ENCODE measurements at places on chromosomes 6 and 20.

- no peak for DNase-seq
Measured at GRCh38 chr6:53710788-53711187, 45.2 kb upstream of the KLHL31 start.

GRCh38 chr6:104483225-104483834, 376.4 kb downstream of the HACE1 start:
- DNase-seq, result no peak

DNA sequence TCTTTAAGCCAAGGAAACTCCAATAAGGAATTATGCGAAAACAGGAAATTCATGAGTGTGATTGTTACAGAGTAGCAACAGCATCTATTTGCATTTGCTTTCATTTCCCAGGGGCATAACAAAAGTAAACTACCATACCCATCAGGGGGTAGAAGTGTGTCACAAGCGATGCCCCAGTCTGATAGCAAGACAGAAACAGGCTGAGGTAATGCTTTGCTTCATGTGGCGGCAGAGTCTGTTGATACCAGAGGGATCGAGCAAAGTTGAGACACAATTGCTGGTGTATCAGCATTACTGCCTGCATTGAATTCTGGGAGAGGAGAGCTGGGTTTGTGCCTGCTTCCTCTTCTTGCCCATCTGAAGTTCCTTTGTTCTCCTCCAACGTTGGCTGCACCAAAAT, 51.2 kb upstream of the LYRM2 start:
- DNase-seq, result peak; percentile 17

DNA sequence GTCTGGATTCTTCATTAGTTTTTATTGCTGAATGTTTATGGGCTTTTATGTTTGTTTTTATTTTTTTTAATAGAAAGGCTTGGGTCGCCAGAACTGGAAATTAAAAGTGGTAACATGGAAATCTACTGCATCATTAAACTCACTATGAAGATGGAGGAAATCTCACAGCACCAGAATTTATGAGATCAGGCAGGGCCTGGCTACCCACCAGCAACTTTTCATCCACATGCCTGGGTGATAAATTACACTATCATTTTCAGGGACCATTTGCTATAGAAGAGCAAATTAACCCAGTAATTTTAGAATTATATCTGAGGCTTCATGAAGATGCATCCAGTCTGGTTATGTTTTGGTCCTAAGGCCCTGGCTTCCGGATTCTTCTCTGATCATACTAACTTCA, 57.8 kb upstream of the PLCB4 start:
- no peak for DNase-seq

- DNase-seq, result no peak
Measured at GRCh38 chr6:11852061-11852651, 73.6 kb upstream of the ADTRP start.

DNA sequence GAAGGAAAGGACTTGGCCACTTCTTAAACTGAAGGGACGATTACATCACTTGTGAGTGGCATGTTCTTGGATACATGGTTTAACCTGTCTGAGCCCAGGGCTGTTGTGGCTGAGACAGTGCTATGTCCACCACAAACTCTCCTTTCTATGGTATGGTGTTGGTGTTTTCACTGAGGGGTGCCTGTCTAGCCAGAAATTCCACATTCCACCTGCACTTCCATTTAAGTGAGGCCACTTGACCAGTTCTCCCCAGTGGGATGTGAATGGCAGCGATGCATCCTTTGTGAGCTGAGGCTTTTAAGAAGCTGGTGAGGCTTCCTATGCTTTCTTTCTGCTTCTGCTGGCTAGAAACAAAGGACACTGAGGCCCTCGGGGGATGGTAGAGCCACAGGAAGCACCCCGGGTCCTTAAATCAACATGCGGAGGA, 151.4 kb upstream of the CHD6 start:
- peak; percentile 69 for DNase-seq

DNA sequence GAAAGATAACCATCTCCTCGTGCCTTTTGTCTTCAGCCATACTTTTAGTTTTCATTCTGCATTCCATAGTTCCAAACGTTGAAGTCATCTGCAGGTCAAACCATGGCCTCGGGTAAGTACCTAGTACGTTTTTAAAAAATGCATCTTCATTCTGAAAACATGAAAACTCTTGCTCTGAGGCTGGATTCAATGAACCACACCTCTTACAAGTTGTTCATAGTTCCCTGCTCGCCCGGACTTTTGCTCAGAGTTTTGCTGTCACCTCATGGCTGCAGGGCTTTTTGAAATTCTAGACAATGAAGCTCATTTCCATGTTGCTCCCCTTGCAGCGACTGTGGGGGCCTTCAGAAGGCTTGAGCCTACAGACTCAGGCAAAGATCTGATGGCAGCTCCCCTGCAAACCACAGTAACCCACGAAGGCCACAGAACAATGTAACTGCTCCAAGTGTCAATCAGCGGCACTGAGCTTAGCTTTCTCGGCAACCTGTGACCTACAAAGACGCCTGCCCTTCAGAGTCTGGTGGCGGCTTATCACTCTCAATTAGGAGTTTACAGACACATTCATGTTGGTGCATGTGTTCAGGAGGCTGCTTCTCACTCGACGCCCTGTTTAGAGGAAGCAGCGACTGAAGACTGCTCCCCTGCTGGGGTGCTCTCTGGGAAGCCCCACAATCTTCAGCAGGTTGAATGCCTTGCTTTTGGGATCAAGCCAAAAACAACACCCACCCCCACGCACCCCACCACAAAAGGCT, 61.2 kb downstream of the FOXC1 start:
- DNase-seq, result no peak

DNA sequence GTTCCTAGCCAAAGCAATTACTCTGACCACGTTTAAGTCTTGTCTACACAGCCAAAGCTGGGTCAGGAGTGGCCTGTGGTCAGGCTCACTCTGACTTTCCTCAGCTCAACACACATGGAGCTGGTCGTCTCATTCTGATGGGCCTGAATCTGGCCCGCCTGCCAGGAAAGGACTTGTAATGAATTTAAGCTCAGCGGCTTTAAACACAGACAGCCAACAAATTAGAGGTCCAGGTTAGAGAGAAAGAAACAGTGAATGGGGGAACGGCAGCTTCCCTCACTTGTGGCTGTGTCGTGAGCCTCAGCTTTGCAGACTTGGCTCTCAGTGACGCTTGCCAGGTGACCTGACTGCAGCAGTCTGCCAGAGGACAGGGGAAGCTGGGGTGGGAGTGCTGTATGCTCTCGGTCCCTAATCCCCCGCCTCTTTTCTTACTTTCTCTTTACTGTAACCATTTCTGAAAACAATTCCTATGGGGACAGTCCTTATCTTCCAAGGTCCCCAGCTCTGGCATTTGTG, 121.9 kb upstream of the AGPAT4 start:
- DNase-seq, result no peak

- DNase-seq, result no peak
Measured at GRCh38 chr6:73656531-73657145, 2.8 kb upstream of the SLC17A5 start.

- no peak for DNase-seq
Measured at GRCh38 chr6:25257686-25258348, 21.4 kb upstream of the CARMIL1 start.

GRCh38 chr6:21005816-21006570, 471.7 kb downstream of the CDKAL1 start:
- DNase-seq, result no peak

All from NCI-H345 (cell line).